ENCODE measurements at places on chromosomes 3 and 15.

DNA sequence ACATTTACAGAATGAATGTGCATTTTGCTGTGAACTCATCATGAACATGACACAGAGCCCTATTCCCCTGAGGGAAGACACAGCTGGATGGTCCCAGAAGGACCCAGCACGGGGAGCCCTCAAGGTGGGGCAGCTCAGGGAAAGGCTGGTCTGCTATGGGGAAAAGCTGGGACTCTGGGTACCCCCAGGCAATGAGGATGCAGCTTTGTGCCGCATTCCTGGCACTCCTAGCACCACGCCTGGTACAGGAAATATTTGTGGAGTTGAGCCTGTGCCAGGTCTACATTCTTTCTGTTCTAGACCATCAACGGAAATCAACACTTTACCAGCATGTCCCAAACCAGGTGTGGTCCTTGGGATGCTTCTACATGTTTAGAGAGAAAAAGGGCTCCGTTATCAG lies 74.0 kb downstream of the SRGAP3 start:
- no peak for DNase-seq

DNA sequence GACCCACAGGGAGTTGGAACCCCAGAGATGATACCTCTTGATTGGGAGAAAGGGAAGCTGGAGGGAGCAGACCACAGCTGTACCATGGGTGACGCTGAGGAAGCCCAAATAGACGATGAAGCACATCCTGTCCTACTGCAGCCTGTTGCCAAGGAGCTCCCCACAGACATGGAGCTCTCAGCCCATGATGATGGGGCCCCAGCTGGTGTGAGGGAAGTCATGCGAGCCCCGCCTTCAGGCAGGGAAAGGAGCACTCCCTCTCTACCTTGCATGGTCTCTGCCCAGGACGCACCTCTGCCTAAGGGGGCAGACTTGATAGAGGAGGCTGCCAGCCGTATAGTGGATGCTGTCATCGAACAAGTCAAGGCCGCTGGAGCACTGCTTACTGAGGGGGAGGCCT lies 201.1 kb downstream of the AKAP13 start:
- DNase-seq = no peak

DNA sequence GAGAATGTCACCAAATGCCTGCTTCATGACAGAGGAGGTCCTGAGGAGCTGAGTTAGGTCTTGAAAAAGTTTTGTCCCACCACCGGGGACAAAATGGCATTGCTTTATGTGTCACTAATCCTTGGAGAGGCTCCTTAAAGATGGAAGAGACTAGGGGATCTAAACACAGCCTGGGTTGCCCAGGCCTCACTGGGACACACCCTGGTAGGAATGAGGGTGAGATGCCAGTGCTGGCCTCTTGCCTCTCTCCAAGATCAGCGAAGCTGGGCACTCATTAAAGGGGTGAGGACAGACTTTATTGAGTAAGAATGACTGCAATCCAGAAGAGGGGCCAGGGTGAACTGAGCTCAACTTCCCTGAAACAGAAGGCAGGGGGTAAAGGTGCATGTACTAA lies 58.5 kb upstream of the KLF13 start:
- no peak for DNase-seq

GRCh38 chr3:154227531-154227930 lies 96.8 kb downstream of the DHX36 start:
- no peak for DNase-seq

DNA sequence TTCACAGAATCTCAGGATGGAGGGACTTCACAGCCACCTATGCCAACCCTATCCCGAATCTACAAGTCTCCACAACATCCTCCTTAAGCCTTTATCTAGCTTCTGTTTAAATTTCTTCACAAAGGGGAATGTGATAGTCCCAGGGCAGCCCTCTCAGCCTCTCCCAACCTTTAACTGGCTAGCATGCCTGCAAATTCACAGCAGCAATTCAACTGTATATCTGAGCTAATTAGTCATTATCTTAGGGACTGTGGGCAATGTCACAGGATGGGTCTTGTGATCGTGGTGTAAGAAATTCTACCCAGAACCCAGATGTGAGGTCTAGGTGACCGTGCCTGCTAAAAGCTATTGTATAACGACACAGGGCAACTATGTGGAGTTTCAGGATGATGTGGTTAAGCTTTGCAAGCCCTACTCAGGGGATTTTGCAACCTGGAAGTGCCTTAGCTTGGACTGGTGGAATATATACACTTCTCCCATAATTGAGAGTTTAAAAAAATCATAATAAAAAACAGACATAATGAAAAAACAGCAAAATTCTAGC lies 65.5 kb upstream of the FBN1 start:
- no peak for DNase-seq

GRCh38 chr3:19945969-19946831 lies 697 bp upstream of the RAB5A start:
- DNase-seq = no peak

GRCh38 chr3:19901918-19902317 lies 32.1 kb downstream of the EFHB start:
- DNase-seq = no peak

GRCh38 chr3:20307383-20307782 lies 121.4 kb upstream of the SGO1 start:
- DNase-seq = no peak

- DNase-seq = no peak
These were observed 219.1 kb upstream of the RGMA start for GRCh38 chr15:93308026-93308690.

DNA sequence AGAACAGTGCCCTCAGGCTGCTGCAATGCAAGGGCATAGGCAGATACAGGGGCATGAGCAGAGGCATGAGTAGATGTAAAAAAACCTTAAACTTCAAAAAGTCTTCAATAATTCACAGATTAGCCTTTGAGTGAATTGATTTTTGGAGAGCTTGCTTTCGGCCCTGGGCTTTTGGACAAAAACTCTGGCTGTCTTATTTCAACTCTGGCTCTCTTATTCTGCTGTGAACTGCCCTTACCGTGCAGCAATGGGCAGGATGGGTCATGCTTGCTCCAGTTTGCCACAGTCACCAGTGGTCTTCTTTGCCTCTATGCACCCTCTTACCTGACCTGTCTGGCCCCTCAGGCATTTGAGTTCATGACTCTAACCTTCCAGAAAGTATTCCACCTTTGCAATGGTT lies 555.7 kb downstream of the MAGI1 start:
- no peak for DNase-seq

GRCh38 chr3:167066977-167067786 lies 312.9 kb downstream of the ZBBX start:
- DNase-seq = no peak

- no peak for DNase-seq
These were observed 1.1 kb downstream of the GRAMD2A start for GRCh38 chr15:72196409-72197040.

GRCh38 chr3:71425491-71426071 lies 157.9 kb downstream of the FOXP1 start:
- peak; percentile 52 for DNase-seq

DNA sequence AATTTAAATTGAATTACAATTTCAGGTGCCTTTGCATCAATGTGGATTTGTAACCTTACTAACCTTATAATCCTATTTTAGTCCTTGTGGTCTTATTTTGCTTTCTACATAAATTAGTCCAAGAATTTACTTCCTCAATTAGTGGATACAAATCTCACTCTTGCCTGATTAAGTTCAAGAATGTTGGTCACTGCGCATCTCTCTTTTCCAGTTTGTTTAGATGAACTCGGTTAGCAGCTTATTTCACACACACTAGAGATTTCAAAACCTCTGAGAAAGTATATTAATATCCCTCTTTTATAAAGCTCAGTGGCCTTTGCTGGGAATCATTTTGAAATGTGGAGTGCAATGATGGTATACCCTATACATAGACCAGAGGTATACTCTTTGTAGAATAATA lies 243.4 kb downstream of the DTWD1 start:
- DNase-seq = no peak

DNA sequence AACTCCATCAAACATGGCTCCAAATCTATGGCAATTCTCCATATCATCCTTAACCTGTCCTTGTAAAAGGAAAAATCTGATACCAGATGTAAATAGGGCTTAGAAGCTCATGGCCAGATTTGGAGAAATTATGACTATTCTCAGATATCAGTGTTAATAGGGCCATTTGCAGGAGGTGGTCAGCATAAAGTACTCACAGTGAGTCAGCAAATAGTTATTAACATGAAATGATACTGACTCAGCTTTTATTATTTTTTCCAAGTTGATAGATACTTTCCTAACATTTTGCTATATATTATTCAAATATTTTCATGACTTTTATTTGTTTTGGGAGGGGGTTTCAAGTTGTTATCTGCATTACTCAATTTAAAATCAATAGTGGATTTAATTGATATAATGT lies 255.8 kb downstream of the MFSD1 start:
- DNase-seq = no peak

- no peak for DNase-seq
These were observed 93.7 kb downstream of the MYLK start for GRCh38 chr3:123790254-123791072.

- no peak for DNase-seq
These were observed 22.3 kb downstream of the TM6SF1 start for GRCh38 chr15:83129791-83130190.

DNA sequence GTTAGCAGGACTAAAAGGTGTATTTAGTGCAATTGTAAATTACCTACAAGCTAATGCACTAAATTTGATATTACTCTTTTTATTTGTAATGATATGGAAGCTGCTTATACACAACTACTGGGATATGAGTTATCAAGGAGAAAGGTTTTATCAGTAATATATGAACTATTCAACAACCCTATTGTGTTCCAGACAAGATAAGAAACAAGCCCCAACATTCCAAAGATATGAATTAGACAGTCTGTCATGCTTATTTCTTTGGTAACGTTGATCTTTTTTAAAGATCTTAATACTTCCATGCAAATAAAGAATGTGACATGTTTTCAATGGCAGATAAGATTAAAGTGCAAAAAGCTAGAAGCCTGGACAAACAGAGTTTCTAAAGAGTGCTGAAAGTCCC lies 314.0 kb upstream of the THBS1 start:
- no peak for DNase-seq

Data from non-pigmented ciliary epithelial cell (primary cell).